ENCODE measurements at places on chromosomes 5 and 9.

GRCh38 chr5:61675015-61675692 is 343.1 kb downstream of the ZSWIM6 start:
- DNase-seq = no peak

DNA sequence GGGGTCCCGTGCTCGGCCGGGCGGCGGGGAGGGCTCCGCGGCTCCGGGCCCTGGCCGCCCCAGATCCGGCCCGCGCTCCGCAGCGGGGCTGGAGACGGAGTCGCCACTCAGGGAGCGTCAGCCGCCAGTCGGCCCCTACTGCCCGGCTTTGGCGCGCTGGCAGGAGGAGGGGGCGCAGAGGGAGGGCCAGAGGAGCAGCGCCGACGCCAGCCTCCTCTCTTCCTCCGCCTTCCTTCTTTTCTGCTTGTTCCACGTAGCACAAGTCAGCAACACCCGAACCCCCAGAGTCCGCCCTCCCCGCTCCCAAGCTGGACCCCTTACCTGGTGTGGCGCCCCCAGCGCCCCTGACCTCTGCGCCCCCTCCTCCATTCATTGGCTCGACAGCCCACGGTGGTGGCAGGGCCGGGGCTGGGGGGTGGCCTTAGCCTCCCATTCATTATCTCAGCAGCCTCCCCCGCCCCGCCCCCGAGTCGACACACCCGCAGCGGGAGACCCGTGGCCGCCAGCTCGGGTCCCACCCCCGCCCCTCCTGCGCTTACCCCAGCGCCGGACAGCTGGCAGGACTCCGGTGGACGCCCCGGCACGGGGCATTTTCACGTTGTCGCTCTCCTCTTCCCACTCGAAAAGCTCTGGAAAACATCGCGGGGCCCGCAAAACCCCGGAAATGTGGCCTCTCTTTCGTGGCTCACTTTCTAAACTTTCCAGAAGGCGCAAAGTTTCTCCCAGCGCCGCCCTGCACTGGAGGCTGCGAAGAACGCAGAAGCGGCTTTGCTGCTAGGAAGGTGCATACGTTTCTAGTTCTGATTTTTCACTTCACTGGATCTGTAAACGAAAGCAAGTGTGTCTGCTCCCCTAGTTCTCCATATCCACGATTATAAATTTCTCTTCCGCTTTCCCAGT is at the start of gene LPAR1:
Gene LPAR1 (minus strand): TSS at position 140 of the 900 bp plus-strand sequence. CDS start 66,353 bp downstream, outside the sequence.
- peak; percentile 57 for DNase-seq

GRCh38 chr5:124456249-124456648 is 290.2 kb downstream of the ZNF608 start:
- DNase-seq = no peak

DNA sequence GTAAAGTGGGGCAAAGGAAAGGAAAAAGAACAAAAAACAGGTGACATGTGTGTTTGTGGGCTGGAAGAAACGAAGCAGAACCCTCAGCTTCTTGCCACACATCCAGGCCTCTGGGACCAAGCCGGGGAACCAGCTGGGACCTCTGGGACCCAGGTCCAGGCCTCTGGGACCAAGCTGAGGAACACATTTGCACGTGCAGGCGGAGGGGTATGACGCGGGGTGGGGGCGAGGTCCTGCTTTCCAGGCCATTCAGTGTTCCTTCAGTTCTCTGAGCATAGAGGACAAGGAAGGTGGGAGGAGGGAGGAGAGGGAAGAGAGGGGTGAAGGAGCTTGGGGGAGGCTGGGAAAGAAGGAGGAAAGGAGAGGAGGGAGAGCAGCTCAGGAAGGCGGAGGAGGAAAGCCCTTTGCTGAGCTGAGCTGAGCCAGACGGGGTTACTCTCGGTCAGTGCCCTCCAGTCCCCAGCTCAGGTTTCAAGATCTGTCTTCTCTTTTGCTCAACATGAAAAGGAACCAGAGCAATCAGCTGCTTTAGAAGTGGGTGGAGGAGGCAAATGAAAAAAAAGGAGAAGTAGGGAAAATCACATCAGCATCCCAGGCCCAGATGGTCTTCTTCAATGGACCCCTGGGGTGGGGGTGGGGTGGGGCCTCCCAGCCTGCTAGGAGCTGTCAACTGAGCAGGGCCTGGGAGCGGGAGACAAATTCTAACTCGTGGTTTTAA is 59.1 kb downstream of the ABCA1 start:
- peak; percentile 85 for DNase-seq

DNA sequence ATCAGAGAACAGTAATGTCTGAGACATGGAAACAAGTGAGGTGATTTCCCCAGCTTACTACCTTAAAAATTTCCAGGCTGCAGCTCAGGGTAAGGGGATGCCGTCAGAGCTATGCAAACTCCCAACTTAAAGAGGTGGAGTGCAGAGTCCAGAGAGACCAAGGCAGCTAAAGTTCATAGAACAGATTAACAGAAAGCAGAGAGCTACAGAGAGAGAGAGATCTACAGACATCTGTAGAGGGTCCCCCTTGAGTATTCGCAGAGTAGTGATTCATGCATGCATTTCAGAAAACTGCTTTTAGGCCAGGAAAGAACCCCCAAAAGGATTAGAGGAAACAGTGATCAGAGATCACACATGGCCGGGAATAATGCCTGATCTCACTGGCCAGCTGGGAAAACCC is 306.2 kb upstream of the PUM3 start:
- no peak for DNase-seq

DNA sequence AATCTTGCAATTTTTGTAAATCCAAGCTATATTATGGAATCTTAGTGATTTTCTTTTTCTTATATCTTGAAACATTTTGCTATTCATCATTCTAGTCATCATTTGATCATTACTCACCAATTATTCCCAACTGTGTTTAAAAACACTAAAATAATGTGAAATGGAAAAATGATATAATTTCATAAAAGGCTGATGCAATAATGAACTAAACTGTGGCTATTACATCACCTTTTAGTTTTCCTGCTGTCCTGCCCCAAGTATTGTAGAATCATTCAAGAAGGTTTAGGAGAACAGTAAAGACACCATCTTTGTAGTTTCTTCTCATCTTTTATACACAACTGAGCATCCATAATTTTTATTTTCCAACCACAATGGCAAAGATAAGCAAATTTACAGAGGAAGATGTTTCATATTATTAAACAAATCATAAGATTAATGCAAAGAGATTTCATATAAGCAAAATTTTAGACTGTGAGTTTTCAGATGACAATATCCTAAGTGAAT is 431.0 kb upstream of the SLC30A5 start:
- DNase-seq = no peak

GRCh38 chr9:18393340-18394130 is 80.4 kb upstream of the ADAMTSL1 start:
- peak; percentile 78 for DNase-seq

DNA sequence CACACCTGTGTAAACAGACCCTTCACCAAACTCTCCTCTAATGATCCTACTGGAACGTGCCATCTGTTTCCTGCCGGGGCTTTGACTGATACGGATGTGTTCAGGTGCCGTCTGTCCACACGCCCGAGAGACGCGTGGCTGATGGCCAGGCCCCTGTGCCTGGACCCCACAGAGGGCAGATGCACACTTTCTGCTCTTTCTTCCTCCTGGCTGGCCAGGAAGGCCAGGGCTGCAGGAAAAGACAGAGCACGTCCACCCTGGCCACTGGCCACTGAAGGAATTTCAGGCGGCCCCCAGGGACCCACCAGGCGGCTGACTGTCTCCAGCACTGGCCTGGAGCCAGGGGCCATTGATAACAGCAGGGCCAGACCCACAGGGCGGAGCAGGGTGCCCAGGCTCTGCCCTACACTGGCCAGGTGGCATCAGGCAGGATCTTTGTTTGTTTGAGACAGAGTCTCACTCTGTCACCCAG is 3.6 kb upstream of the ENG start:
- peak; percentile 53 for DNase-seq

DNA sequence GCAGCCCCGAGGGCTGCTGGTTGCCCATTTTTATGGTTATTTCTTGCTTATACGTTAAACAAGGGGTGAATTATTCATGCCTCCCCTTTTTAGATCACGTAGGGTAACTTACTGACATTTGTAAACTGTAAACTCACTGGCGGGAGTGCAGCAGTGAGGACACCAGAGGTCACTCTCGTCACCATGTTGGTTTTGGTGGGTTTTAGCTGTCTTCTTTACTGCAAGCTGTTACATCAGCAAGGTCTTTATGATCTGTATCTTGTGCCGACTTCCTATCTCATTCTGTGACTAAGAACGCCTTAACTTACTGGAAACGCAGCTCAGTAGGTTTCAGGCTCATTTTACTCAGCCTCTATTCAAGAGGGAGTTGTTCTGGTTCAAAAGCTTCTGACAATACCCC is 155.0 kb upstream of the PRDM9 start:
- DNase-seq = no peak

DNA sequence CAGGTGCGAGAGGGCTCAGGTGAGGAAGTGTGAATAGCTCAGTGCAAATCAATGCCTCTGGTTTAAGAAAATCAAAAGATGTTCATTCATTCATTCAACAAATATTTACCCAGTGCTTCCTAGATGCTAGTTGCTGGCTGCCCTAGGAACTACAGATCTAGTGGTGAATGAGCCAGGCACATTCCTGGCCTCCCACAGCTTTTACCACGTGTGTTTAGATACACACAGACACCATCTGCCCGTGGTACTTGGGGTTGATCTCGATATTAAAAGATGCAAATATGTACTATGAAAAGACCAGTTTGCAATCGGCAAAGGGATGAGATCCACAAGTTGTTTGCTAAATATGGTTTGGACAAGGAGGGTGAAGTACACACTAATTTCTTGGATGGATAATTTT is 78.2 kb downstream of the GTF3C4 start:
- DNase-seq = no peak

DNA sequence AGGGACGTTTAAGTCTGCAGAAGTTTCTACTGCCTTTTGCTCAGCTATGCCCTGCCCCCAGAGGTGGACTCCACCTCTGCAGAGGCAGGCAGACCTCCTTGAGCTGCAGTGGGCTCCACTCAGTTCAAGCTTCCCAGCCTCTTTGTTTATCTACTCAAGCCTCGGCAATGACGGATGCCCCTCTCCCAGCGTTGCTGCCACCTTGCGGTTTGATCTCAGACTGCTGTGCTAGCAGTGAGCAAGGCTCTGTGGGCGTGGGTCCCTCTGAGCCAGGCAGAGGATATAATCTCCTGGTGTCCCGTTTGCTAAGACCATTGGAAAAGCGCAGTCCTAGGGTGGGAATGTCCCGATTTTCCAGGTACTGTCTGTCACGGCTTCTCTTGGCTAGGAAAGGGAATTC is 2188.5 kb upstream of the WWC1 start:
- DNase-seq = no peak
